Hematopoietic multipotent progenitor cell treated with erythropoietin and hydrocortisone succinate and interleukin-3 and kit ligand, for 4 days (in vitro differentiated cells): ENCODE measurements at places on chromosomes 4 and X.

GRCh38 chr4:20193141-20193936 lies 58.4 kb upstream of the SLIT2 start:
- DNase-seq: no peak

- DNase-seq: no peak
Measured at GRCh38 chr4:37797374-37797773, 29.1 kb upstream of the PGM2 start.

DNA sequence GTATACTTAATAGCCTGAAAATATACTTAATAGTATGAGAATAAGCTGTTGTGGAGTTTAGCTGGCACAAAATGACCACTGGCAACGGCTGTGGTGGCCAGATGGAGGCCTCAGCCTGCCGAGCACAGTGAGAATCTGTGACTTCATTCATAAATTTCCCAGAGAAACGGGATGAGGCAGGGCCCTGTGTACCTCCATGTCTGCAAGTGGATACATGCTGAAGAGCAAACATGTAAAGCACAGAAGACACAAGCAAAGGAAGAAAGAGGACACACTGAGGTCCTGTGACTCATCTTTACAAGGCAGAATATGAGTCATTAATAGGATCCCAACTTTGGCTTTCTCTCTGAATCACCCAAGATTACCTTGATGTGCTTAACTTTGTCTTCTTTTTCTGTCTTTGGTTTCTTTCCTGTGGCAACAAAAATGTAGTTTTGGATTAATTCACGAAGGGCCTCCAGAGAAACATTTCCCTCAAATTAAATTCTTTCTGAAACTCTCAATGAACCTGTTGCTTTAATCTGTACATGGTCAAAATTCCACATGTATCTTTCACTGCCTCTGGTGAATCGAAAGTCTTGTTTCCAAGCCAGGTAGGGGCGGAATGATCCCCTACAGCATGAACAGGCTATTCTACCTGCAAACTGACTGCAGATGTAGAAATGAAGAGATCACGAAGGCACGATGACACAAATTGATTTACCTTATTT lies 56.4 kb downstream of the IRF2 start:
- DNase-seq: peak; percentile 38

DNA sequence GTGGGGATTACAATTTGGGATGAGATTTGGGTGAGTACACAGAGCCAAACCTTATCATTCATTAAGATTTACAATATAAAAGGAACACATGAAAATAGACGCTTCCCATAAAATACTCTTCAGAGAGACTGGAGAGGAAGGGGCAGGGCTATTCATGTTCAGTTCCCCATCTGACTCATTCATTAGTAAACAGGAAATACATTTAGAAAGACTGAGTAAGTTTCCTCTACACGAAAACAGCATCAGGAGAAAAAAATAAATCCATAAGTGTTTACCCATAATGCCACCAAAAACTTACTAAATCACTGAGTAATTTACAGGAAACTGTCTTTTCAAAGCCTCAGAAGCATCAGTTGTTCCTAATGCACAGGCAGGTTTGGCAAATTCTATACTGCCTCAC lies 255.4 kb upstream of the CXorf51A start:
- peak; percentile 0 for DNase-seq
